Activated CD4-positive, alpha-beta T cell treated with anti-CD3 and anti-CD28 coated beads, Interleukin-2, amount 50 U/mL, for 4 hours (primary cell): ENCODE measurements at places on chromosomes 16 and 17.

GRCh38 chr17:75088465-75089417 lies 987 bp downstream of the SLC16A5 start:
- no peak for DNase-seq

DNA sequence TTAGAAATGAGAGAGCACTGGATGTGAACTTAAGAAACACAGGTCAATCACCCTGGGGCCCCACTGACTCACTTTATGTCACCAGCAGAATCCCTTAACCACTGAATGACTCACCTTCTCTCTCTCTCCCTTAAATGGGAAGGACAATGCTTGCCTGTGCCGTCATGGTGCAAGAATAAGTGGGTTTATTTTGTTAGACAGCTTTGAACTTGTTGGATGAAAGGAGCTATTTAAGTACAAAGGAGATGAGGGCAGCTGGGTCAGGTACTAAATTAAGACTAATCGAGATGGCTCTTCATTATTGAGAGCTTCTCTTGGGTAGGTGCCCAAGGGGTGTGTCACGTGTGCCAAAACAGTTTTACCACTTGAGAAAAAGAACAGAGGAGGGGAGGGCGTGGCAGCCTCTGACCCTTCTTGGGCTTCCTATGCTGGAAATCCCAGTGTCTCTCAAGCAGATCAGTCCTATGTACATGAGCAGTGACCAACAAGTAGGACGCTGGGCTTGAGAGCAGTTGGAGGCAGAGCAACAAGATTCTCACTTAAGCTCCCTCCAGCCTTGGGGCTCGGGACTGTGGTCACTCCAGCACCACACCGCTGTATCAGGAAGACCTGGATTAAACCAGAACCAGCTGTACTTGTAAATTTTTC lies 6.7 kb upstream of the KRT31 start:
- peak; percentile 32 for DNase-seq

DNA sequence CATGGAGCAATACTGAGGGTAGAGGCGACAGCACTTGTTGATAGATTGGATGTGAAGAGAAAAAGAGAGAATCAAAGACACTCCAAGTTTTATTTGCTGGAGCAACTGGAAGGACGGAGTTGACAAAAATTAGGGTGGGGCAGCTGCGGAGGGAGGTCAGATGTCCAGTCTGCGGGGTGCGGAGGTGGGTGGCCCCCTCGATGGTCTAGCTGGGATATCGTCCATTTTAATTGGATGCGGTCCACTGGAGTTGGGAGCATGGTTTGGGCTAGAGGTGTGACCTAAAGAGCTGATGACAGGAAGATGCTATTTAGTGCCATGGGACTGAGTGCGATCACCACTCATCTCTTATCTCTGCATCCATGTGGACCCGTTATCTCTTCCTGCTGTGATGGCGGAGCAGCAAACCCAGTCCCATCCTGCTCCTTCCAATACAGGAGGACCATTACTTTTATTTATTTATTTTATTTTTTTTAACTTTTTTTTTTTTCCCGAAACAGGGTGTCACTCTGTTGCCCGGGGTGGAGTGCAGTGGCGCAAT lies 48.3 kb upstream of the CBX4 start:
- DNase-seq: no peak

DNA sequence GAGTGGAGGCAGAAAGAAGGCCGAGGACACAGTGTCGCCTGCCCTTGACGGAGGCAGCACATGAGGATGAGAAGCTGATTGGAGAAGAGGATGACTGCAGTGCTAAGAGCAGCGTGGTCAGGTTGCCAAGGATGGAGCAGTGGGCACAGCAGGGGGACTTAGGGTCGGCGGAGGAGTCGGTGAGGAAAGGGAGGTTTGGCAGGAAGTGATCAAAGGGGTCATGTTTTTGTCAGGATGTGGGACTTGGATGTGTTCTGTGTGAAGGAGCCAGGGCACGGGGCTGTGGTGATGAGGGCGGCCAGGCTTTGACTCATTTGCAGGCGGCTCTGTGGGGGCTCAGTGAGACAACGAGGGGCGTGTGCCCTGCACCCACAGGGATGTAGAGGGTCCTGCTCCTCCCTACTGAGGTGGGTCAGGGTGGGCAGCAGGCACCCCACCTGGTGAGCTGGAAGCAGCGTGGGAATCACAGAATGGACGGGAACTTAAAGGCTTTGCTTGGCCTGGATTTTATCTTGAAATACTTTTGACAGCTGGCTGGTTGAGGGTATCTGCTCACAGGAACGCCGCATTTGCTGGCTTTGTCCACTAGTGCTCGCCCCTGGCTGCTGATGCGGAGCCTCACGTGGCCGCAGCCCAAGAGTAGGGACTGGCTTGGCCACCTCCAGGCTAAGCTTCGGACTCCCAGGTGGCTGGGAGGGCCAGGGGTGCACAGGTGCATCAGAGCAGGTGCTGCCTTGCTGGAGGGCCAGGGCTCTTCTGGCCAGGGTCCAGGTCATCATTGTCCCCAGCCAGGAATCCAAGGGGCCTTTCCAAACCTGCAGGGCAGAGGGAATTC lies 6.0 kb downstream of the MPG start:
- no peak for DNase-seq

DNA sequence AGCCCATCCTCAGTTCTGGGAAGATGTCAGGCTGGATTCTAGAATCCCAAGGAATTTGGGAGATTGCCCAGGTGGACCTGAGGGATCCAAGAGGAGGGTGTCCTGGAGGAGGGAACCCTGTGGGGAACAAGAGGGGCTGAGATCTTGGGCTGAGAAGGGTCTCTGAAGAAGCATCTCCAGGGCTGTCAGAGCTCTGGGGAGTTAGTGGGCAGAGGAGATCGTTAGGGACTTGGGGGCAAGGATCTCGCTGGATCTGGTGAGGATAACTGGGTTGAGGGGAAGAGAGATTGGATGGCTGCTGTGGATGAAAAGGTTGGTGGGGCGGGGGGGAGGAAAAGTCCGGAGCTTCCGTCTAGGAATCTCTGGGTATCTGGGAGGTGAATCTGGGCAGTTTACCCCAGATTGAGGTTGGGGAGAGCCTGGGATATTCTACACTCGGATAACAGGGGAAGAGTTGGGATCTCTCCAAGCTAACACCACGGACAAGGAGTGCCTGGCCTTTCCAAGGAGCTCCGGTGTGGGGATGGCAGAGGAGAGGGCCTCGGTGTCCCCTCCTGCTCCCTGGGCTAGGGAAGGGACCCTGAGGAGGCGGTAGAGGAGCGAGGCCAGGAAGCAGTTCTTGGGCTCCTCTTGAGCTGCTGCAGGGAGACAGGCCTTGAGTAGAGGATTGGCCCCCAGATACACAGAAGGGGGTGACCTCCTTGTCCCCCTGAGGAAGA lies 1.7 kb downstream of the FBXL19 start:
- DNase-seq: no peak
